ENCODE measurements at places on chromosomes 5 and 9. TPM values are rescaled to one million over a fixed set of nuclear protein-coding genes. Genes with fewer than 3 reads are reported as not detected.

DNA sequence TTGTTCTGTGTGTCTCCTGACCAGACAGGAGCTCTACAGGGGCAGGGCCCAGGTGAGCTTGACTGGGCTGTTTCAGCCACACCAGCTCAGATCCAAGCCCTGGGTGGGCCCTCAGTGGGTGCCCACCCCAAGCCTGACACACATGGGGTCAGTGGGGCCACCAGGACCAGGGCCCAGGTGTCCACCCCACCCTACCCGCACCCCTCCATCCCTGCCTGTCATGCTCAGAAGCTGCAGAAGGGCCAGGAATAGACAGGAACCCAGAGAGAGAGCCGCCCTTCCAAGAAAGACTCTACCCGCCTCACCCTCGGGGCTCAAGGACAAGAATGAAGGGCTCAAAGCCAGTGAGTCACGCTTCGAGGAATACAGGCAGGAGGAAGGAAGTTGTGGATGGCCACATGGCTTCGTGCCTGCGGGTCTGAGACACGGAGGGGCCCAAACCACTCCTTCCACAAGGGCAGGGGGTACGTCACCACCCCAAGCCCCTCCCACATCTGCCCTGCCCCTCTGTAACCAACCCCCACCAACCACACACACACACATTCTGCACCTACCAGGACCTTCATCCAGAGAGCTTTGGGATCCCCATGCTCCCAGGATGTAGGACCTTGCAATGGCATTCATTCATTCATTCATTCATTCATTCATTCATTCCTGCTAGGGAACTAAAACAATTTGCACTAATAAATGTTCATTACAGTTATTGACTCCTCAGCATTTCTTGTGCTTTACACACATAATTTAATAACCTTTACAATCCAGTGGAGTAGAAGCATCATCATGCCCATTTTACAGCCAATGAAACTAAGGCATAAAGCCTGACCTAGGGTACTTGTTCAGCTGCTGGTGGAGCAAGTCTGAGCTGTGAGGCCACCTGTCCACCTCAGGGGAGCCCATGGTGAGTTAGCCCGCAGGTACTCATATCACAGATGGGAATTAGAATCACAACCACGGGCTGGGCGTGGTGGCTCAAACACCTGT, 55.9 kb upstream of the STXBP1 start:
- peak; percentile 19 for DNase-seq
- H3K36me3 ChIP-seq: peaks cover 2% of the 10 kb centered on the region
- H3K4me3 ChIP-seq: peak overlapping the region; percentile 69
- peak overlapping the region; percentile 89 for H3K27ac ChIP-seq

DNA sequence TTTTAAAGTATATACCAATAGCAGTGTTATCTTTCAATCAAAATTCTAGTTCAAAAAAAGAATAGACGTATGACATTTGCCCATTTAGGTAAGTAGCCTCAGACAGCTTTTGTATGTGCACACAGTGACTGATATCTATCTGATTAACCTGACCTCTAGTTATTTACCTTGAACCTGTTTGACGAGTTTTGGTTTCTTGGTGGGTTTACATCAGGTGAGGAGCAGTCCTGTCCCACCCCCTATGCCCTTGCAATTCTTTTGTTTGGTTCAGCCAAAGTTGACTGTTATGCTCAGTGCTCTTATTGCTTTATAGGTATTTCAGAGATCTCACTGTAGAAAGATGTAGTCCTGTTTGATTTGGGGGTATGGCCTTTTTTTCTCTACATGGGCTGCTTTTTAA, 147.2 kb downstream of the ISOC1 start:
- H3K27ac ChIP-seq: no peak overlapping the region
- no peaks in the 10 kb centered on the region for H3K36me3 ChIP-seq
- no peak for DNase-seq
- H3K4me1 ChIP-seq: no peaks in the 10 kb centered on the region

The LECT2 gene
- total RNA-seq: not detected

- H3K36me3 ChIP-seq: no peaks in the 10 kb centered on the region
- H3K4me1 ChIP-seq: peaks cover 39% of the 10 kb centered on the region
- H3K27me3 ChIP-seq: no peaks in the 10 kb centered on the region
- no peak for DNase-seq
- no peak overlapping the region for H3K4me3 ChIP-seq
Measured at GRCh38 chr5:56585999-56586691, 229.2 kb upstream of the MAP3K1 start.

DNA sequence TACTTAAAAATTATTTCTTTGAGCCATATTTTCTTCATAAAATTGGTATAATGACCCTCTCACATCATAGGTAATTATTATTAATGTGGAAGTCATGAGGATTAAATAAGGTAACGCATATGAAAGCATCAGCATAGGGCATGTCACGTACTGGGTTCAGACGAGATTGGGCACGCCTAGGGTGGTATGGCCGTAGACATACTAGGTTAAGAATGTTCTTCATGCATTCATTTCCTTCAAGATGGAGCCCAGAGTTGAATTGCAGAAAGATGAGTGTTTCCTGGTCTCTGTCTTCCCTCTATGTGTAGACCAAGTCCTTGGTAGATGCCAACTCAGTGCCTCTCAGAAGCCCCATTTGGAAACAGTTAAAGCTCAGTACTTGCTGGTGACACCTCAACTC, 174.1 kb upstream of the CLINT1 start:
- DNase-seq: no peak
- no peak overlapping the region for H3K27ac ChIP-seq
- H3K36me3 ChIP-seq: peaks cover 9% of the 10 kb centered on the region
- no peaks in the 10 kb centered on the region for H3K4me1 ChIP-seq
- peaks cover 42% of the 10 kb centered on the region for H3K27me3 ChIP-seq
- no peak overlapping the region for H3K4me3 ChIP-seq

The SPATA31C1 gene
- total RNA-seq: not detected

- H3K27me3 ChIP-seq: no peaks in the 10 kb centered on the region
- H3K4me1 ChIP-seq: peaks cover 32% of the 10 kb centered on the region
- DNase-seq: no peak
- no peak overlapping the region for H3K4me3 ChIP-seq
- peaks cover 14% of the 10 kb centered on the region for H3K36me3 ChIP-seq
Measured at GRCh38 chr5:81696418-81697397, 54.2 kb downstream of the SSBP2 start.

The DMGDH gene
- 0.99 TPM for total RNA-seq

GRCh38 chr9:108484468-108484867, 371.3 kb downstream of the ACTL7B start:
- H3K27ac ChIP-seq: no peak overlapping the region
- no peak for DNase-seq

The SHISAL2B gene
- not detected for total RNA-seq

Measured in naive thymus-derived CD8-positive, alpha-beta T cell (primary cell).